ENCODE measurements at places on chromosomes 16 and 17.

GRCh38 chr16:65313936-65314626 is 192.2 kb upstream of the CDH11 start:
- DNase-seq, result no peak

DNA sequence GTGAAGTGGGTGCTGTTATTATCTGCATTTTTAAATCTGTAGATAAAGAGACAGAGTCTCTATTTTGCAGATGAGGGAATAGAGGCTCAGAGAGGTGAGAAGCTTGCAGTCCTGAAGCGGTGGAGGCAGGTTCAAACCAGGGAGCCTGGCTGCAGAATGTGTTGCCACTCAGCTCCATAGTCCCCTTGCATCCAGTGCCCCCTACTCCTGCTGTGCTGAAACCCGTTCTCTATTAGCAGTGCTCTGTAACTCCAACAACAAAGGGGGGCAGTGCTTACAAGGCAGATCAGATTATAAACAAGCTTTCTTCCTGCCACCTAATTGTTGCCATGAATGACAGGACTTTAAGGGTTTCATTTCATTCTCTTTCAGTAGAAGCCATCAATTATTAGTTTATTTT is 118.1 kb upstream of the CACNG3 start:
- DNase-seq, result no peak

GRCh38 chr17:56297184-56297583 is 143.9 kb downstream of the ANKFN1 start:
- no peak for DNase-seq

- DNase-seq, result peak; percentile 54
These were observed 22.8 kb upstream of the PVALEF start for GRCh38 chr17:81142301-81143199.

DNA sequence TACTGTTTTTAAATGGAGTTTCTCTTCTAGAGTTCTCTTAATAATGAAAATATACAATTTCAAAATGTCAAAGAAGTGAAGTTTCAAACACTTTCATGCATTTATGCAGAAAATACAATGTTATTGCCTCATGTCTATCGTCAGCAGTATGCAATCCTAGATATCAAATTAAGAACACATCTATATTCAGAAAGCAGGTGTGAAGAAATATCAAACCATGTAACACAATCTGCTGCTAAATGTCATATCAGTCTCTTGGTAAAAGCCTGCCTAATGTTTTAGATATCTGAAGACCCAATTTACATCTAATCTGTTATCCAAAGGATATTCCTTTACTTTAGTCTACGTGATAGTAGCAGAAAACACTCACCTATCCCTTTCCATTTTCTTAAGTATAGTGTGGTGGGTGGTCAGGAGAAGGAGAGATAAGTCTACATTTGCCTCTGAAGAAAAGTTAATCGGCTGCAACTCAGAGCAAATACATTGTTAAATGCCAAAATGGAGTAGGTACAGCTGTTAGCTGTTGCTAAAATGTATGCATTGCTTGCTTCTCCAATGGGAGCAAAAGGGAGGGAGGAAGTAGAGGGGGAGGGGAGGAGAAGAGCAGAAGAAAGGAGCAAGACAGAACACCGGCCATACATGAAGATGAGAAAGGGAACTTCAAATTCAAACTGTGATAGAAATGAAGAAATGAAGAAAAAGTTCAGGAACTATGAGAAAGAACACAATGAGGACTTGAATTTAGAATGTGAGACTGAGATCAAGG is 64.9 kb downstream of the ITFG1 start:
- DNase-seq, result no peak

DNA sequence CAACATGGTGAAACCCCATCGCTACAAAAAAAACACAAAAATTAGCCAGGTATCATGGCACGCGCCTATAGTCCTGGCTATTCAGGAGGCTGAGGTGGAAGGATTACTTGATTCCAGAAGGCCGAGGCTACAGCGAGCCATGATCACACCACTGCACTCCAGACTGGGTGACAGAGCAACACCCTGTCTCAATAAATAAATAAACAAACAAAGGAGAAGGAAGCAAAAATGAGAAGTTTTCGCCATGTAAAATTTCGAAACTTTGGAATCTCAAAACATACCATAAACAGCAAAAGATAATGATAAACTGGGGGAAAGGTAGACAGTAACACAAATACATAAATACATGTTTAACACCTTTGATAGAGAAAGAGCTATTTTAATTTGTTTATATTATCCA is 130.9 kb downstream of the ZFHX3 start:
- DNase-seq, result no peak

- DNase-seq, result no peak
These were observed 72.4 kb downstream of the MRM1 start for GRCh38 chr17:36673637-36674277.

GRCh38 chr16:24036614-24037013 is 200.8 kb downstream of the PRKCB start:
- peak; percentile 38 for DNase-seq

DNA sequence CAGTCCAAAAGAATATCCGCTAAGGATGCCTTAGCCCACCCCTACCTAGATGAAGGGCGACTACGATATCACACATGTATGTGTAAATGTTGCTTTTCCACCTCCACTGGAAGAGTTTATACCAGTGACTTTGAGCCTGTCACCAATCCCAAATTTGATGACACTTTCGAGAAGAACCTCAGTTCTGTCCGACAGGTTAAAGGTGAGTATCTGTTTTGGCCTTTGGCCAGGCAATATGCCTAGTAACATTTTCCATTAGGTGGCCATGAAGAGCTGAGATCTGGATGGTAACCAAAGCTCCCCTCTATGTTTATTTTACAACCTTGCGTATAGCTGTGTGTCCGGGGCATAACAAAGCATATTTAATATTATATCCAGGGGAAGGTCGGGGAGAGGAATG is 128.0 kb upstream of the TMEM97 start:
- DNase-seq, result no peak

DNA sequence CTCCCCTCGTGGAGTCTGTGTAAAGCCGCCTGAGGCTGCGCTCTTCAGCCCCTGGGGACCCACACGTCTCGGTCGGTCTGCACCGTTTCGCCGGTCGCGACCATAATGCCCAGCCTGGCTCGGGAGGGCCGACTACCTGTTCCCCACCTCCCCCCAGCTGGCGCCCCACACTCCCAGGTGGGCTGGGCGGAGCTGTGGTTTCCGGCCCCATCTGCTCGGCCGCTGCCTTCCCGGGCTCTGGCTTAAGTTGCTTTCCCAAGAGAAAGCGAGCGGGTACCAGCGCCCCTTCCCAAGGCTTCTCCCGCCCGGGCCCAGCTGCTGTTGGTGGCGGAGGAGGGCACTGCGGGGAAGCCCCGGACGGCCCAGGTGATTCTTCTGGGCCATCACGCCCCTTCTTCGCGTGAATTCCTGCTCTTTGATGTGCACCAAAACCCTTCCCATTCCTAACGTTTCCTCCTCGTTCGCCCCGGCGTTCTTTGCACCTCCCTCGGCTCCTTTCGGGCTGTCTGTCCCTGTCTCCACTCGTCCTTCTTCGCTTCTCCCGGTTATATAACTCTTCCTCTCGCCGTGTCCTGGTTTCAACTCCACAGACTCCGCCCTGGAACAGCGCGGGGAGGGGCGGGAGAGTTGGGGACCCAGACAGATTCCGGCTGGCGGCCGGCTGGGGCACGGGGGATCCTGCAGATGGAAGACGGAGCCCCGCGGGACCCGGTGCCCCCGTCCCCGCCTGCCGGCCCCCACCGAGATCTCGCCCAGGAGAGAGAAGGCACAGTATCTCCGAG is 2.0 kb downstream of the KDM6B start:
- DNase-seq, result no peak

GRCh38 chr17:2184993-2185931 is 118.3 kb downstream of the SMG6 start:
- DNase-seq, result peak; percentile 13

DNA sequence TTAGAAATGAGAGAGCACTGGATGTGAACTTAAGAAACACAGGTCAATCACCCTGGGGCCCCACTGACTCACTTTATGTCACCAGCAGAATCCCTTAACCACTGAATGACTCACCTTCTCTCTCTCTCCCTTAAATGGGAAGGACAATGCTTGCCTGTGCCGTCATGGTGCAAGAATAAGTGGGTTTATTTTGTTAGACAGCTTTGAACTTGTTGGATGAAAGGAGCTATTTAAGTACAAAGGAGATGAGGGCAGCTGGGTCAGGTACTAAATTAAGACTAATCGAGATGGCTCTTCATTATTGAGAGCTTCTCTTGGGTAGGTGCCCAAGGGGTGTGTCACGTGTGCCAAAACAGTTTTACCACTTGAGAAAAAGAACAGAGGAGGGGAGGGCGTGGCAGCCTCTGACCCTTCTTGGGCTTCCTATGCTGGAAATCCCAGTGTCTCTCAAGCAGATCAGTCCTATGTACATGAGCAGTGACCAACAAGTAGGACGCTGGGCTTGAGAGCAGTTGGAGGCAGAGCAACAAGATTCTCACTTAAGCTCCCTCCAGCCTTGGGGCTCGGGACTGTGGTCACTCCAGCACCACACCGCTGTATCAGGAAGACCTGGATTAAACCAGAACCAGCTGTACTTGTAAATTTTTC is 6.7 kb upstream of the KRT31 start:
- DNase-seq, result peak; percentile 67

DNA sequence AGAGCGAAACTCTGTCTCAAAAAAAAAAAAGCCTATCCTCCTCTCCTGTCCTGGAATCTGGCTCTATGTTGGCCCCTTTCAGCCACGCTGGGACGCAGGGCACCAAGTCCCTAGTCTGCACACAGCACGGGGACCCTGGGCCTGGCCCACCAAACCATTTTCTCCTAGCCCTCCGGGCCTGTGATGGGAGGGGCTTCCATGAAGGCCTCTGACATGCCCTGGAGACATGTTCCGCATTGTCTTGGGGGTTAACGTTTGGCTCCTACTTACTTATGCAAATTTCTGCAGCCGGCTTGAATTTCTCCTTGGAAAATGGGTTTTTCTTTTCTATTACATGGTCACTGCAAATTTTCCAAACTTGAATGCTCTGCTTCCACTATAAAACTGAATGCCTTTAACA is 12.6 kb upstream of the GPT2 start:
- DNase-seq, result no peak

DNA sequence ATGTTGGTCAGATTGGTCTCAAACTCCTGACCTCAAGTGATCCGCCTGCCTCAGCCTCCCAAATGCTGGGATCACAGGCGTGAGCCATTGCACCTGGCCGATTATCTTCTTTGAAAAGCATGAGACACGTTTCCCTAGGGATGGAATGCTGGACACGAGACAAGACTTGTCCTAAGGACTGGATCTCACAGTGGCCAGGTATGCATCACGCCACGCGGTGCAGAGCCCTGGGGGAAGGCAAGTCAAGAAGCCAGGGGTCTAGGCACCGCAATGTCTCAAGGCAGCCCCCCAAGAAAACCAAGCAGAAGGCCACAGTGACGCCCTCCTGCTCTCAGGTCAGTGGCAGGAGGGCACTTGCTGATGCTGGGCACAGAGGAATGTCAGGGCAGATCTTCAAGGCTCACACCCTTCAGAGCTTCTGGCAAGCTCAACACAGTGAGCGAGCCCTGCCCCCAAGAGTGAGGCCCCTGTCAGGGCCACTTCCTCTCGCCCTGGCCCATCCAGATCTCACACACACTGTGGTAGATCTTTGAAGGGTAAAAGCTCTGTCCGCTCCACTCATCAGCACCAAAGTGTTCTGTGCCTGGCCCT is 134.7 kb downstream of the ZNF778 start:
- no peak for DNase-seq

- DNase-seq, result no peak
These were observed 14.1 kb upstream of the MAPK3 start for GRCh38 chr16:30136971-30137605.

GRCh38 chr17:32350666-32351418 is 885 bp downstream of the ZNF207 start:
- DNase-seq, result peak; percentile 49

DNA sequence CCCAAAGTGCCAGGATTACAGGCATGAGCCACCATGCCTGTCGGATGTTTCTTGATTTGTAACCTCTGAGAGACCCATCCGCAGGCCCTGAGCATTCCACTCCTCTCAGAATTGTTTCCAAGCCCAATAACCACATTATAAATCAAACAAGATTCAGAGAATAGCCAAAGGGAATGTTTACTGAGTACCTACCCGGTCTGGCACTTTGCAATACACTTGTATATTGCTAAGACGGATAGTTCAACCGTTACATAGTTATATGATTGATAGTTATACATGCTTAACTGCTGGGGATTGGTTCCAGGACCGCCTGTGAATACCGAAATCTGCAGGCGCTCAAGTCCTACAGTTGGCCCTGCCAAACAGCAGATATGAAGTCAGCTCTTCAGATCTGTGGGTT is 3.0 kb upstream of the KAT8 start:
- DNase-seq, result no peak

GRCh38 chr17:82587234-82588086 is 60.8 kb downstream of the WDR45B start:
- DNase-seq, result no peak

GRCh38 chr17:81391936-81392908 is 3.0 kb upstream of the BAHCC1 start:
- DNase-seq, result no peak

- no peak for DNase-seq
These were observed 1.6 kb downstream of the NDUFAF8 start for GRCh38 chr17:81240761-81241160.

GRCh38 chr17:65553646-65554552 is 7.5 kb downstream of the AXIN2 start:
- DNase-seq, result no peak

DNA sequence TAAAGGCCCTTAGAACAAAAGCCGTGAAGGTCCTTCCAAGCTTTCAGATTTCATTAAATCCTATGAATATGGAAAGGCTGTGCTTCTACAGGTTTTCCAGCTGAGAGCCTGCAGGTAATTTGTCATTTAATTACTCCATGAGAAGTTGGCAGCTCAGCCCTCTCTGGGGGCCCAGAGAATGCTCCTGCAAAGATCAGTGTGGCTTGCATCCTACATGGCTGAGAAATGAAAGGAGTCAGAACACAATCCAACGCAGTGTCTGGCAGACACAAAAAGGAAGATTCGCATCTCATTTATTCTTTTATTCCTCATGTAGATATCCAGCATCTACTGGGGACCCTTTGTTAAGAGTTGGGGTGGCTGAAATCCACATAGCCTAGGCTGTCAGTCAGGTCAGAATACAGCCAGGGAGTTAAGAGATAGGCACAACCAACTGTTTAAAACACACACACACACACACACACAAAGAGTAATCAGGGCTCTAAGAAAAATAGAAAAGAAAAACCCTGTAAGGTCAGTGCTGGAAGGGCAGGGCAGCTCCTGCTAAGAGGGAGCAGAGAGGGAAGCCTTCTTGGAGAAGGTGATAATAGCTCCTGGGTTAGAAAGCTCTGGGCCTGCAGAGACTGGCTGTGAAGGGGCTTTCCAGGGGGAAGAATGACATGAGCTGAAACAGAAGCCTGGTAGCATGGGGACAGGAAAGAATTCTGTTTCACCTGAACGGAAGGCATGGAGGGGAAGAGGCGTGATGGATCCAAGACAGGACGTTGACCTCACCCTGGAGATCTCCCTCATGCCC is 46.9 kb upstream of the WSCD1 start:
- DNase-seq, result no peak

DNA sequence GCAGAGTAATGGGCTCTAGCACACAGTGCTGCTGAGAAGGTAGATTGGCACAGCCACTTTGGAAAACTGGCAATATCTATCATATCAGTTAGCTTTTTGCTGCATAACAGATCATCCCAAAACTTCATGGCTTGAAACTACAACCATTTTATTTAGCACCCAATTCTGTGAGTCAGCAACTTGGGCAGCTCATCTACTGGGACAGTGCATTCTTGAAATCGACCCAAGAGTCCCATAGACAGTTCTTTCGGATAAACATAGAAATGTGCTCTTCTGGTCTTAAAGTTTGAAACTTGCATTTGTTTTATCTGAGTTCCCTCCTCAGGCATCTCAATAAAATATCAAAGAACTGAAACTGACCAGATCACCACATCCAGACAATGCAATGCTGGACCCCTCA is 76.7 kb downstream of the CEP112 start:
- no peak for DNase-seq

- DNase-seq, result no peak
These were observed 1.5 kb upstream of the RNF112 start for GRCh38 chr17:19409509-19409908.
